ENCODE measurements at places on chromosomes 11 and 22. TPM values are rescaled to one million over a fixed set of nuclear protein-coding genes. Genes with fewer than 3 reads are reported as not detected.
A peak's percentile ranks its signal among the peaks of the same experiment; 100 is the strongest.

DNA sequence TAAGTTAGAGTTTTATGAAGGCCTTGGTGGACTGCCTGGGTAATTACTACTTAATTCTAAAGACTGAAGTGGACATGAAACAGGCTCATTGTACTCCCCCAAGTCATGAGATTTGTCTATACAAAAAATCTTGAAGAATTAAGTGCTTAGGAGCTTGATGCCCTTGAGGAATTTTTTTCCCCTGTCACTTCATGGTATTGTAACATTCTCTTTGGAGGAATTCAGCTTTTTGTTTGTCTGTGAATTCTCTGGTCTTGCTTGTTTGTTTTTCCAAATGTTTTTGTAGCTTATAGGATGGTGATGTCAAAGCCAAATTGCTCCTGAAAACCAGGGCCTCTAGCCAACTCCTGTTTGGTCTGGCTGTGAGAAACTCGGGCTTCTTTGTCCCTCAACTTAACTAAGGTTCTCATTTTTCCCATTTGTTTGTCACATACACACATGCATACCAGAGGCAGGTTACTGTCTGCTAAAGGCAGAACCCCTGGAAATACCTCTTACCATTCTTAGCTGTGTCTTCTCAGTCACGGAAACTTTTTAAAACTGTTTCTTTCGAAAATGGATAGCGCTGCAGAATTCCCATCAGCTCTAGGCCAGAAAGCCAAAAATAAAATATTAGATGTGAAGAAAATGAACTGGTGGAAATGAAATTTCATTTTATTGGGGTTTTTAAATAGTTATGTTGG is 66.9 kb downstream of the AMOTL1 start:
- H3K27ac ChIP-seq = peak overlapping the region; percentile 41
- no peaks in the 10 kb centered on the region for H3K27me3 ChIP-seq
- no peak for DNase-seq
- H3K36me3 ChIP-seq = peaks cover 25% of the 10 kb centered on the region
- peaks cover 38% of the 10 kb centered on the region for H3K4me1 ChIP-seq

DNA sequence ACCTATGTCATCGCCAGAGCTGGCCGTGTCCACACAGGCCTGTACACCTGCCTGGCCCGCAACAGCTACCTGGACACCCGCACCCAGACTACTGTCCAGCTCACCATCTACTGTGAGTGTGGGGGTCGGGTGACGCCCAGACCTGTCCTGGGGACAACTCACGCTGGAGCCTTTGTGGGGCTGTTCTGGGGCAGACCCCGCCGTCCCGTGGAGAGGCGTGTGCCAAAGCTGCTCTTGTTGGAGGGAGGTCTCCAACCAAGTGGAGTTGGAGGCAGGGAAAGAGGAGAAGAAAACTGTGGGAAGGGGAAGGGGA is 4.3 kb downstream of the VSIG10L2 start:
- no peak overlapping the region for H3K4me3 ChIP-seq
- H3K36me3 ChIP-seq = no peaks in the 10 kb centered on the region
- H3K4me1 ChIP-seq = no peaks in the 10 kb centered on the region
- no peak overlapping the region for H3K27ac ChIP-seq
- no peak for DNase-seq
- peaks cover 2% of the 10 kb centered on the region for H3K27me3 ChIP-seq

DNA sequence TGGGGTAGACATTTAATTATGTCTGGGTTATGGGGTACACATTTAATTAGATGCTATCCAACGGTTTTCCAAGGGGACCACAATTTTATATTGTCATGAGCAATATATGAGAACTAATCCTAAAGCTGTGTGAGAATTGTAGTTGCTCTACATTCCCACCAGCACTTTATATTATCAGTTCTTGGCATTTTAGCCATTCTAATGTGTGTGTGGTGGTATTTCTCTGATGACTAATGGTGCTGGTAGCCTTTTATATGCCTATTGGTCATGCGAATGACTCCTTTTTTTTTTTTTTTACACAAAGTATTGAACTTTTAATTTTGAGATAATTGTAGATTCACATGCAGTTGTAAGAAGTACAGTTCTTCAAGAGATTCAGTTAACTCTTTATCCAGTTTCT is 26.2 kb downstream of the TMEM135 start:
- peaks cover 13% of the 10 kb centered on the region for H3K4me1 ChIP-seq
- no peak overlapping the region for H3K27ac ChIP-seq
- H3K27me3 ChIP-seq = no peaks in the 10 kb centered on the region

DNA sequence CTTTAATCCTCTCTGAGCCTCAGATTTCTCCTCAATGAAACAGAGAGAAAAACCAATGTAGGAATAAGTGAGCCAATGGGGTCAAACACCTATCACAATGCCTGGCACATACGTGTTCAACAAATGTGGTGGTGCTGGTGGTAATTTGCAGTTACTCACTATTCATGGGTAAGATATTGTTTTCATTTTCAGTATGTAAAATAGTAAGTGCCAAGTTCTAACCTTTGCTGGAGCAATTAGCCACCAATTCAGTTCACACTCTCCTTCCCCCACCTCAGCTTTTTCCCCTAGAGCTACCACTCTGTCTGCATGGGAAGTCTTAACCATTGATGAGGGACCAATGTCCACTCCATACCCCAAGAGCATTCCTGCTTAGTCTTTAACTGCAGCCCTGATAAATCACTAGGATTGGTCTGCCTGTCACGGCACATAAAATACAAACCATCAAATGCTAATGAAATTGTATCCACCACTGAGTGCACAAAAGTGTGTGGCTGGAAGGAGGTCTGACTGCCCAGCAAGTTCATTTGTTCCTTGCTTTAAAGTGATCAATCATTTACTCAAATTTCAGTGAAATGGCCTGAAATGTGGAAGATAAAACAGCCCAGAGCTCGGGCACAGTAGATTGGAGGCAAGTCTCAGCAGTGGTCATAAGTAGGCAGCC is 187.4 kb upstream of the API5 start:
- DNase-seq = no peak
- H3K27me3 ChIP-seq = no peaks in the 10 kb centered on the region
- H3K36me3 ChIP-seq = no peaks in the 10 kb centered on the region
- H3K27ac ChIP-seq = no peak overlapping the region
- H3K4me1 ChIP-seq = no peaks in the 10 kb centered on the region

GRCh38 chr11:10926801-10927211 is 69.0 kb upstream of the ZBED5 start:
- H3K4me1 ChIP-seq = peaks cover 47% of the 10 kb centered on the region
- DNase-seq = no peak
- H3K36me3 ChIP-seq = no peaks in the 10 kb centered on the region
- no peak overlapping the region for H3K4me3 ChIP-seq
- peak overlapping the region; percentile 24 for H3K27ac ChIP-seq

- peaks cover 40% of the 10 kb centered on the region for H3K36me3 ChIP-seq
- no peaks in the 10 kb centered on the region for H3K27me3 ChIP-seq
- H3K27ac ChIP-seq = no peak overlapping the region
- DNase-seq = no peak
Observed at GRCh38 chr11:34126959-34127848, 21.8 kb downstream of the NAT10 start.

VSIG10L2 gene
- total RNA-seq = not detected

NRIP3 gene
- total RNA-seq = 2.9 TPM

NAALAD2 gene
- 1.1 TPM for total RNA-seq

- H3K27ac ChIP-seq = peak overlapping the region; percentile 86
- peaks cover 32% of the 10 kb centered on the region for H3K4me1 ChIP-seq
- peaks cover 40% of the 10 kb centered on the region for H3K36me3 ChIP-seq
- H3K4me3 ChIP-seq = no peak overlapping the region
- no peaks in the 10 kb centered on the region for H3K27me3 ChIP-seq
- no peak for DNase-seq
Observed at GRCh38 chr11:36432093-36432469, 78.0 kb downstream of the TRAF6 start.

SCN2B gene
- total RNA-seq = 0.24 TPM

DNA sequence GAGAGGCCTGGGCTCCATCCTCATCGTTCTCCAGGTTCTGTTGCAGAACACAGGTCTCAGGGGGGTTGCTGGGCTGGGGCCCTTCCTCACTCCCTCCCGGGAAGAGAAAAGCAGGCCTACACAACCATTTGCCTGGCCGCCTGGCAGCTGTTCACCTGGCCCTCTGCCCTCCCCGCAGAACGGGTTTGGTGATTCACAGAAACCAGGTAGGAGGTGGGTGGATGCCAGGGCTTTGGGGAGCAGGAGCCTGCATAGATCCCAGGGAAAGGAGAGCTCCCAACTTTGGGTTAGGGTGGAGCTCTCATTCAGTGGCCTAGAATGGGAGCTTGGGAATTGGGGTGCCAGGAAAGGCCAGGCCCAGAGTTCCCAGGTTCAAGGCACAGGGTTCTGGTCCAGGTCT is 995 bp downstream of the TMEM134 start:
- H3K4me3 ChIP-seq = peak overlapping the region; percentile 84
- peak overlapping the region; percentile 77 for H3K27ac ChIP-seq
- no peak for DNase-seq
- no peaks in the 10 kb centered on the region for H3K36me3 ChIP-seq
- H3K4me1 ChIP-seq = peaks cover 31% of the 10 kb centered on the region

- H3K36me3 ChIP-seq = no peaks in the 10 kb centered on the region
- H3K4me1 ChIP-seq = peaks cover 29% of the 10 kb centered on the region
- DNase-seq = no peak
- H3K4me3 ChIP-seq = no peak overlapping the region
- H3K27me3 ChIP-seq = no peaks in the 10 kb centered on the region
- H3K27ac ChIP-seq = no peak overlapping the region
Observed at GRCh38 chr11:63564784-63565350, 1.7 kb upstream of the PLAAT2 start.

All from chondrocyte (in vitro differentiated cells).